HS-5 (cell line): ENCODE measurements at places on chromosomes 6 and 20.

- DNase-seq, result no peak
These were observed 20.2 kb upstream of the REV3L start for GRCh38 chr6:111503194-111503593.

- no peak for DNase-seq
These were observed 21.1 kb upstream of the PKIB start for GRCh38 chr6:122589115-122589514.

DNA sequence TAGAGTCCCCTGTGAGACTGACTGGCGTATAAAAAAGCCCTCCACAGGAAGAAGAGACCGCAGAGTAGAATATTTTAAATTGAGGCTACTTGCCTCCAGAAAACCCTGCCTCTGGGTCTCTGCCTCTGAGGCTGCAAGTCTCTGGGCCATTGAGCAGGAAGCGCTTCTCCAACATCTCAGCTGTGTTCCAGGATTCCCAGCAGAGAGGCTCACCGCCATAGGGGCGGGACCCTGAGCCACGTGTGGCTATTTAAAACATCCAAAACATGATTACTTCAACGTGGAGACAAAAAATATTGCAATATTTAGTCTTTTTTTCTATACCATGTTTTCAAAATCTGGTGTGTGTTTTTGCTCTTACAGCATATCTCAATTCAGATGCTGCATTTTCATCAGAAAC lies 59.4 kb downstream of the GNAS-AS1 start:
- no peak for DNase-seq

DNA sequence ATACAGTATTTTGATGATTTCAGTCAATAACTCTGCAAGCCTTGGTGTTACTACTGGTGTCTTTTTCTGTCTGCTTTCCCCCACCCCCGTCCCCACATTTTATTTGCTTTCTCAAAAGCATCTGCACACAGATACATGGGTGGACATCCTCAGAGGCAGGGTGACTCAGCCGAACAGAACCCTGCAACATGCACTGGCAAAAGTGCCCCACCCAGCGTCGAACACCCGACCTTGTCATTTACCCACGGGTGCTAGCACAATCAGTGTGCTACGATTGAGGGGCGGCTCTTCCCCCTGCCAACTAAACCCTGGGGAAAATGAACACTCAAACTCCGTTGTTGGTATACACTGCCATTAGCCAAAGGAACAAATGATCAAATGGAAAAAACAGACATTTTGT lies 115.9 kb upstream of the NAA20 start:
- DNase-seq, result no peak

GRCh38 chr6:157556671-157557430 lies 175.9 kb downstream of the ZDHHC14 start:
- DNase-seq, result no peak

DNA sequence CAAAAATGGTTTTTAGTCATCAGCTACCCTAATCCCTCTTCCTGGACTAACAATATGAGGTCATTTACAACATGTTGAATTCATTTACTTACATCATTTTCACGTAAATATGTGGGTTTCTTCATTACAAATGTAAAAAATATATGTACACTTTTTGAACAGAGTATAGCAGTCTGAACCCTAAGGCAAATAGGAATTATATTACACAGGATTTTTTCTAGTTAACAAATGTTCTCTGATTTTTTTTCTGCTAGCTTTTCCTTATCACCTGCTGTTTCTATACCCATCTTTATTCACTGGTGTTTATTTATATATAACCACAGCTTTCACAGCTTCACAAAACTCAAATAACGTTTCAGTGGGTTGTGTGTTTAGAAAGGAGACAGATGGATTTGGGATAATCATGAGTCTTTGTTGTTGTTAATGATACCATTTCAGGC lies 21.0 kb upstream of the CD2AP start:
- no peak for DNase-seq

DNA sequence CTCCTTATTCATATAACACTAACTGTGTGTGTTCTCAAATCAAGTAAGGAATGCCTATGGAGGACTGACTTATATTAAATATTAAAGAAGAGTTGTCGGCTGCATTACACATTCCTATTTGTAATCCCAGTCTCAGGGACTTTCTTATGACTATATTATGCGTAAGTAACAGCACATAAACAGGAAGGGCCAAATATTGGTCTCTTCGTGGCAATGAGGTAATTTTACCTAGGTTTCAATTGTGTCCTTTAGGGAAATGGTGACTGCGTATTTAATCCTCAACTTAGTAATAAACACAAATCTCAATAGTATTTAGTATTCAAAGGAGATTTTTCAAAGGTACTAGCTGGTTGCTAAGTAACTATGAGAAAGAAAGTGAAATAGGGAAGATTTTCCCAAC lies 22.8 kb upstream of the EPM2A start:
- no peak for DNase-seq

GRCh38 chr6:75431379-75431778 lies 62.2 kb downstream of the FILIP1 start:
- DNase-seq, result no peak

DNA sequence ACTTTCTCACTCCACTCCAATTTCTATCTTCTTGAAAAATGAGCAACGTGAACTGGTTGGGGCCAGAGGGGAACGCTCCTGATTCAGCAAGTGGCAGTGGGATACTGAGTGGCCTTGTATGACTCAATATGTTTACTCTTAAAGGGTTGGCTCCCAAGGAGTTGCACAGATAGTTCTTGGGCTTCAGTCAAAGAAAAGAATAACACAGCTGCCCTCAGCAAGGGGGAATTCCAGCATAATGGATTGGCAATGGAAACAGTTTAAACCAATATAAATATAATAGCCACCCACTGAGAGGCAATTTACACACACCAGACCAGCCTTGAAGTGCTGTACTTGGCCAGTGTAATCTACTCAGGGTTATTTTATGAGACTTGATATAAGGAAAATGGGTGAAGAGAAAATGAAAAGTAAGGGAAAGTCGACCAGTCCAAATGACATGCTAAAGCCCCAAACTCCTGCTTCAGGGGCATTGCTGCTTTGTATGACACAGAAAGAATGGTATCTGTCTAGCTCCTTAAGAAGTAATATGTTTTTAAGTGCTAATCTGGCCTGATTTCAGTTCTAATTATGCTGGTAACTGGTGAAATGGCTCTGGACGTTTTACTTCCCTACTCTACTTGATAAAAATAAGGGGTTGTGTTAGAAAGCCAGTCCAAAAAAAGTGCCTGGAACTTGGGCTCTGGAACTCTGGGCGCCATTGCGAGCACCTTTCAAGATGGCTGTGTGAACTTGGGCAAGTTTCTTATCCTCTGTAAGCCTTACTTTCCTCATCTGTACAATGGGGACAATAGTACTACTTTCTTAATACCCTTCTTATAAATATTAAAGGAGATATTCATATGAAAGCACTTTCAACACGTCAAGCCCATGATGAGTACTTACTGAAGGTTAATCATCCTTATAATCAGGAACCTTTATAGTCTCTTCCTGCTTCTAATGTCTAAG lies 712.9 kb upstream of the MAP3K7 start:
- no peak for DNase-seq

- DNase-seq, result no peak
These were observed 104.5 kb downstream of the DHX35 start for GRCh38 chr20:39066471-39067242.

- DNase-seq, result no peak
These were observed 7.6 kb downstream of the ABCC10 start for GRCh38 chr6:43434943-43435342.

DNA sequence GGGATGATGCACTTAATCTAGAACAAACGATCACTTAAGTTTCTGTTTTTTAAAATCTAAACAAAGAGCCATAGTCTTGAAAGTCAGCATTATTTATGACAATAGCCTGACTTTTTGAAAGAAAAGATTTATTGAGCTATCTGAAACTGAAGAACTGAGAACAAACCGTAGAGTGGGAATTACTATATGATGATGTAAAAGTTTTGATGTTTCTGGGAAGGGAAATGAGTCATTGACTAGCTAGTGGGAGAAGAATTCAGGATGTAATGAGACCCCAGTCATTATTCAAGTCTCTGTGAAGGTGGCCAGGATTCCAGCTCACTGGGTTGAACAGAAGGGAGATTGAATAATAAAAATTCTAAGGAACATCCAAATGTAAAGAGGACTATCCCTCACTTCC lies 83.4 kb upstream of the FABP7 start:
- DNase-seq, result peak; percentile 70

DNA sequence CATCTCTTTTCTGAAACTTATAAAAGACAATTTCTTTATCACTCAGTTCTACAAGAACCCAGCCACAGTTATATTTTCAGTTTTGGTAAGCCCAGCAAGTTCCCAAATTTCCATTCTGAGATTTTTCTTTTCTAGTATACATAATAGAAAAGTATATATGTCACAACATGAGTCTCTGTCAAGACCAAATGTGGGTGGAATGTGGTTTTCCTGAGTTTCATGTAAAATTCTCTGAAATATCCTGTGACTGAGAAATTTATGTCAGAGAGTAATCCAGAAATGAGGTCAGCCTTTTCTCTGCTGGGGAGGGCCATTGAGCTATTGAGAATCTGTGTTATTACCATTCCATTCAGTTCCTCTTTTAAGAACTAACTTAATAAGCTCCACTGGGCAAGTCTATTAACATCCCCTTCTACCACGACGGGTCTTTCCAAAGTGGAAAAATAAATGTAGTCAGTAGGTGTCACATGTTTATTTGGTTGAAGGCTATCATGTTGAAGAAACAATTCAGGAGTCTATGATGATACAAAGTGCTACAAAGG lies 100.7 kb upstream of the HMGN3 start:
- no peak for DNase-seq

DNA sequence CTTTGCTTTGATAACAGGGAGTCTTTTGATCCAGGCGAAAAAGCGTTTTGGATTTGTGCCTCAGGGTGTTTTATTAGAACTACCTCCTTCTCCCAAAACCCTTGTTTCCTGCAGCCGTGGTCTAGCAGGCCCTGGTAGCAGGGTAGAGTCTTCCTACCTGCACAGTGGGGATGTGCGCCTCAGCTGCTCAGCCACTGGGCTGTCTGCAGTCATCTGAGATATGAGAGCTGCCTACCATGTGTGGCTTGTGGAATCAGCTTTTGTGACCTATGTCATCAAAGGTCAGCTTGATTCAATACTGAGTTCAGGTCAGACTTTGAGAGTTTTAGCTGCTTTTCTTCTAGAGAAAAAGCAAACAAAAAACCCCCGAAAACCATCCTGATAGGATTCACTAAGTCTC lies 279.5 kb downstream of the CLIC5 start:
- no peak for DNase-seq

GRCh38 chr6:127267646-127268625 lies 1.3 kb downstream of the RNF146 start:
- no peak for DNase-seq

- DNase-seq, result no peak
These were observed 158.7 kb downstream of the SYNE1 start for GRCh38 chr6:152478377-152479010.

GRCh38 chr20:53995949-53996348 lies 74.4 kb downstream of the BCAS1 start:
- DNase-seq, result no peak

- no peak for DNase-seq
These were observed 369.3 kb downstream of the FRK start for GRCh38 chr6:115691433-115691832.

DNA sequence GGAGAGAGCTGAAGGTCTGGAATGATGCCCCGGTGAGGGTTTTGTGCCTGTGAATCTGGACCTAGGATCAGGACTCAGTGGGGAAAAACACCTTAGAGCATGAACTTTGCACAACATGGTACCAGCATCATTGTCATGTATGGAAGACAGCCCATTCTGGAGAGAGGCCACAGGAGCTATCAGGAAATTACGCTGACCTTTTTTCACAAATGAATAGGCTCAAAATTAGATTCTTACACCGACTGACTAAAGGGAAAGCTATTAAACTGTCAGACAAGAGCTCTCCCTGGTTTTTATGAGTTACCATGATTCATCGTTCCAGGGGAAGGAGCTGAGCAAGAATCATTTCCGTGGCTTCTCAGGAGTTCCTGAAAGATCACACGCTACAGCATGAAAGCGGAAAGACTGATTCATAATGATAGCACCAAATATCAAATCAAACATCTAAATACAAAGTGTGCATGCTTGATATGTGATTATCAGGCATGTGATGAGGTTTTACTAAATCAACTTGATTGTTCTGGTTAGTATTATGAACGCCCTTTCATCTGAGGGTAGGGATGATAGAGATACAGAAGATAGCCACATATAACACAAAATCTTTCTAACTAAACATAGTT lies 224.9 kb upstream of the SMLR1 start:
- peak; percentile 99 for DNase-seq

DNA sequence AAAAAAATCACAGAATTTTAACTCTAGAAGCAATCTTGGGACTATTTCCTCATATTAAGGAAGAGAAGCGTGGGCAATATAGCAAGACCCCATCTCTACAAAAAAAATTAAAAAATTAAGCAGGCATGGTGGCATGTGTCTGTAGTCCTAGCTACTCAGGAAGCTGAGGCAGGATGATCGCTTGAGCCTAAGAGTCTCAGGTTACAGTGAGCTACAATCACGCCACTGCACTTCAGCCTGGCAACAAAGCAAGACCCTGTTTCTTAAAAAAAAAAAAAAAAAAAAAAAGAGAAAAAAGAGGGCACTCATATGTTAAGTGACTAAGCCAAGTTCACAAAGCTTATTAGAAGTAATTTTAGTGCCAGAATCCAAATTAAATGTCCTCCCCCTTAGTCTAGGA lies 100.8 kb downstream of the SESN1 start:
- no peak for DNase-seq

DNA sequence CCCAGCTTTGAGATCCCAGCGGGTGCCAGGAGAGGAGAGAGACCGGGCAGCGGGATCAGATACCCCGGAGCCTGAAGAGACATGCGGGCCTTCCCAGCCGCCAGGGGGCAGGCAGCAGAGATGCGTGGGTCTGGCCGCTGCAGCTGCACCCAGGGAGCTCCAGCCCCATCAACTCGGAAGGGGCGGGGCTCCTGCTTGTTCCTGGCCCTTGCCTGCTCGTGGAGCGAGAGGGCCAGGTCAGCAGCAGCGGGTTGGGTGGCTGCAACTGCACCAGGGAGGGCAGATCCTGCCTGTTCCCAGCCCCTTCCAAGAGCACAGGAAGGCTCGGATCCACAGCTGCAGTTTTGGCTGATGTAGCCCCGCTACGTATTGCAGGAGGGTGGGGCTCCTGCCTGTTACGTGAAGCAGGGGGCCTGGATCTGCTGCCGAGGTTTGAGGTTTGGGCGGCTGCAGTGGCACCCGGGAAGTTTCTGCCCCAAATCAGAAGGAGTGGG lies 532.8 kb downstream of the RFPL4B start:
- no peak for DNase-seq

GRCh38 chr6:144811140-144811539 lies 526.0 kb downstream of the UTRN start:
- DNase-seq, result no peak

DNA sequence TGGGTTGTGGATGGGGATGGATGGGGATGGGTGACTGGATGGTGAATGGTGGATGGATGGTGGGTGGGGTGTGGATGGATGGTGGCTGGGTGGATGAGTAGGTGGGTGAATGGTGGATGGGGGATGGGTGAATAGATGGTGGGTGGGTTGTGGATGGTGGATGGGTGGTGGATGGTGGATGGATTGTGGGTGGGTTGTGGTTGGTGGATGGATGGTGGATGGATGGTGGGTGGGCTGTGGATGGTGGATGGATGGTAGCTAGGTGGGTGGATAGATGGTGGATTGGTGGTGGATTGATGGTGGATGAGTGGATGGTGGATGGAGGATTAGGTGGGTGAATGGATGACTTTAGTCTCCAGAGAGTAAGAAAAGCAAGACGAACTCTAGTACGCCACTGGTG lies 57.6 kb downstream of the YTHDF1 start:
- DNase-seq, result no peak

GRCh38 chr20:62894261-62894660 lies 32.0 kb downstream of the DIDO1 start:
- no peak for DNase-seq
